CD4-positive, alpha-beta T cell treated with Interferon alpha-2 for 1 hour (primary cell): ENCODE measurements at places on chromosomes 2 and 18.

GRCh38 chr2:105843476-105844374 lies 99.0 kb downstream of the NCK2 start:
- DNase-seq = no peak

DNA sequence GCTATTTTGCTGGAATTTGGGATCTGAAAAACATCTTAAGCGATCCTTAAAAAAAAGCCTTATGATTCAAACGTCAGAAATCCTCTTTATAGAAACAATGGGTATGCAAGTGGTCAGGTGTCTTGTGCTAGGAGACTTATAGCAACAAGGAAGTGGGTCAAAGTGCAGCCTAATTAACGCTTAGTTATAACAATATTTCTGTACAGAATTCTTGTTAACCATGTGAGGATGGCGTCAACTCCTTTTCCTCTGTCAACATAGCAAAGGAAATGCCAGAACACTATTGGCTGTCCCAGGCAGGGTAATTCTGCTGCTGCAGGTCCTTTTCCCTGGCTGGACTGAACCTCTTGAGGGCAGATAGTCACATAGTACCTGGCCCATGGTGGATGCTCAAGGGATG lies 189.4 kb downstream of the MSH2 start:
- DNase-seq = no peak

GRCh38 chr2:64220894-64221617 lies 76.8 kb upstream of the PELI1 start:
- no peak for DNase-seq

GRCh38 chr2:148903979-148904378 lies 29.0 kb downstream of the KIF5C start:
- DNase-seq = no peak

DNA sequence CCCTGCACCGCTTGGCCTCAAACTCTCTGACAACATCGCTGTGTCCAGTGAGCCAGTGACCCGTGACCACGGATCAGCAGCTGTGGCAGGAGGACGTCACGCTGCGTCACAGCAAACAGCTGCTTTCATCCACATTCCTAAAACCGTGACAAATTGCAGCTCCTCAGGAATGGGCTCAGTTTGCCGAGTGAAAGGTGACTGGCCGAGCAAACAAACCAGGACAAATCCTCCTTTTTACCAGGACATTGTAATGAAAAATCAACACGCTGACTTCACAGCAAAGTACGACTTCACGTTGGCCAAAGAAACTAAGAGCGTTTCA lies 57.6 kb downstream of the PXDN start:
- no peak for DNase-seq

- no peak for DNase-seq
These were observed 28.4 kb downstream of the GREB1L start for GRCh38 chr18:21270453-21270852.

GRCh38 chr2:201185863-201186262 lies 2.9 kb downstream of the CASP10 start:
- no peak for DNase-seq

DNA sequence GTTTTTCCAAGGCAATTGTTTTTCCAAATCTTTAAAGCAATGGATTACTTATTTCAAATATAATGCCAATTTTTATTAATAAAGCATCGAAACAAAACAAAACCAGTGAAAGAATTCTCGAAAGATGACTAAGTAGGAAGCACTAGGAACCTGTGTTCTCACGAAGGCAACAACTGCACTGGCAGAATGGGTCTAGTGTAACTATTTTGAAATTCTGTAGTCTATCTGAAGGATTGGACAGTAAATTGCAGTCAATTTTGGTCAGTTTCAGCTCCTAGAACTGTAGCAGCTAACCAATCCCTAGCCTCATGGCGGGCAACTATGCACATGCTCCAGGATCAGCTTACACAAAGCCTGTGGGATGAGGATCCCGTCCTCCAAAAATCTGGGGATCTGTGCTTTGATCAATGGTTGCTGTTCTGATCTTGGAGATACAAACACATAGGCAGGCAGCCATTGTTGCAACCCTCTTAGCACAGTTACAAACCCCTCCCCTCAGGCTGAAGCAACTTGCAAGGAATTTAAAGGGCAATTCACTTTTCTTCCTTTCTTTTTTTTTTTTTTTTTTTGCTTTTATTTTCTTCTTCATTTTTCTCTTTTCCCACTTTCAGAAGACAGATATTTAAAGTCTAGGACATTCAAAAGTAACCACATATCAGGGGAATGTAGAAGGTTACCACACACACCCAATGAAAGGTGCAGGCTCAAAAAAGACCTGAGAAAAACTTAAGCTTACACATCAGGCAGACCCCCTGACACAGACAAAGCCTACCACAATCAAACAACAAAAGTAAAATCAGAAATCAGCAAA lies 147.6 kb downstream of the THADA start:
- DNase-seq = no peak

GRCh38 chr2:191638802-191639172 lies 39.1 kb upstream of the NABP1 start:
- DNase-seq = no peak

- no peak for DNase-seq
These were observed 359.3 kb downstream of the IRS1 start for GRCh38 chr2:226440127-226440918.

GRCh38 chr2:65724752-65725151 lies 292.4 kb upstream of the SPRED2 start:
- no peak for DNase-seq

GRCh38 chr2:81304154-81304830 lies 999.7 kb upstream of the LRRTM1 start:
- DNase-seq = no peak

GRCh38 chr18:6718267-6718666 lies 11.2 kb upstream of the ARHGAP28 start:
- no peak for DNase-seq

- no peak for DNase-seq
These were observed 544 bp downstream of the DNAJC27 start for GRCh38 chr2:24971286-24971535.

GRCh38 chr18:30106356-30106755 lies 936.2 kb downstream of the DSC3 start:
- DNase-seq = no peak

DNA sequence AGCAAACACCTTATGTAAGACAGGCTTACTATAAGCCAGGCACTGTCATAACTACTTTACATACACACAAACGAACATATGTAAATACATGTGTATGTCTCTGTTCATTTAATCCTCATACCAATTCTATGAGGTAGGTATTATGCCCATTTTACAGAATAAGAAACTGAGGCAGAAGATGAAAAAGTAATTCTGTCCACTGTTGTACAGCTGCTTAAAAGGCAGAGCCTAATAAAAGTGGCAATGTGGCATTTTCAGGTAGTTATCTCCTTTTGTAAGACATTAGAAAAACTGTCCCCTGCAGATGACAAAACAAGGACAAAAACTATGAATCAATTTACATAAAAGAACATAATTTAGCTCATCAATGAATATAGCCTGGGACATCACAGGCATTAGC lies 69.9 kb downstream of the PLEKHM3 start:
- no peak for DNase-seq

- DNase-seq = no peak
These were observed 3.8 kb downstream of the FHL2 start for GRCh38 chr2:105394951-105395611.

GRCh38 chr2:120969613-120970355 lies 234.1 kb downstream of the GLI2 start:
- no peak for DNase-seq

DNA sequence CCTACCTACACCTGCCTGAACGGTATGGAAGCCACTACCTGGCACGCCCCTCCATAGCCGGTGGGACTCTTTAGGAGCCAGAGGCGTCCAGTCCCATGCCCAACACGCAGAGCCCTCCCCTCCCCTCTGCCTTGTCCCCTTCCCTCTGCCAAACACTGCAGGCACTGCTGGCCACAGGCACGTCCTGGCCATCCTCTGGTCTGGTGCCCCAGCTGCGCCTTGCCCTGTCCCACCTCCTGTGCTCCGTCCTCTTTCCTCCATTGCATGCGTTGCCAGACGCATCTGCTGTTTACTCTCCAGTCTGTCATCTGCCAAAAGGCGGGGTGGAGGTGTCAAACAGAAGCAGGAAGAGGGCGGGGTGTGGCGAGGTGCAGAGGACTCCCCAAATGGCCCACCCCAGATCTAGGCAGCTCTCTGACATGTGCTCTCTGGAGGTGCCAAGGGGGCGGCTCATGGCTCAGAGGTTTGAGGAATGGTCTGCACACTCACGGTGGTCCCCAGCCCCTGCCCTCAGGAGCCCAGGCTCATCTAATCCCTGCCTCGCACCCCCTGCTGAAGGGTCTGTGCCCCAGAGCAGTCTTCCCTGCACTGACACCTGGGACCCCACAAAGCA lies 45.1 kb downstream of the HS6ST1 start:
- peak; percentile 59 for DNase-seq

GRCh38 chr2:17322461-17322860 lies 195.8 kb downstream of the RAD51AP2 start:
- DNase-seq = no peak

DNA sequence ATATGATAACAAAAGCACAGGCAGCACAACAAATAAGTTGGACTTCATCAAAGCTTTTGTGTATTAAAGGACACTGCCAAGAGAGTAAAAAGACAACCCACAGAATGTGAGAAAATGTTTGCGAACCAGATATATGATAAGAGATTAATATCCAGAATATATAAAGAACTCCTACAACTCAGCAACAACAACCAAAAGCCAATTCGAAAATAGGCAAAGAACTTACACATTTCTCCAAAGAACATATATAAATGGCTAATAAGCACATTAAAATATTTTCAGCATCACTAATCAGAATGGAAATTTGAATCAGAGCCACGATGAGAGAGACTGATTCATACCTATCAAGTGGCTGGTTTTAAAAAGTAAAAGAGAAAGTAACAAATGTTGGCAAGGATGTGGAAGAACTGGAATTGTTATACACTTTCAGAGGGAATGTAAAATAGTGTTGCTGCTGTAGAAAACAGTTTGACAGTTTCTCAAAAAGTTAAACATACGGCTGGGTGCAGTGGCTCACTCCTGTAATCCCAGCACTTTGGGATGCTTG lies 25.2 kb downstream of the EPB41L5 start:
- no peak for DNase-seq

DNA sequence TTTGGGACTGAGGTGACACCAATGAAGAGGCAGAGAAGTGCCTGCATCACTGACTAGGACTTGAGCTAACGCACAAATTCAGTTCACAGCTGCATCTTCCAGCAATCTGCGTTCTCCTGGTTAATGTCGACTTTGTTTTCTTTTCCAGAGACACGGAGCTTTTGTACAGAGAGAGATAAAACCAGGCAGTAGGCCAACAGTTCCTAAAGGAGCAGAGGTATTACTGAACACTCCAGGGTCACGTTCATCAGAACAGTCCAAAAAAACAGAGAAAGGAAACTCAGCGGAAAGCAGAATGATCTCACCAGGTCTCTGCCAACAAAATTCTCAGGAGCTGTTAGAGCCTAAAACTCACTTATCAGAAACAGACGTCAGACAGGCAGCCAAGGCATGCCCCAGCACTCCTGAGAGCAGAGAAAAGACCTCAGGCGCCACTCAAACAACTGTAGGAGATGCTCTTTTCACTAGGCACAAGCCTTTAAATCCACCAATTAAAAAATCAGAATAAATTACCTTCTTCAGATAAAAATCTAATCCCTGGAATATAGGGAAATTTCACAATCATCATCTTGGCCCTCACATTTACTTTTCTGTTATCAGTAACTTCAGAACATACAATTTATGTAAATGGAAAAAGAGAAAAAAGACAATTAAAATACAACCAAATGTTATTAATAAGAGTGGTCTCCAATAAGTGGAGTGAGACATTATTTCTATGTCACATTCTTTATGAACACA lies 95.9 kb upstream of the SPTBN1 start:
- DNase-seq = no peak

- DNase-seq = no peak
These were observed 120.7 kb upstream of the FHL2 start for GRCh38 chr2:105519516-105519915.

- no peak for DNase-seq
These were observed 163.1 kb upstream of the PGAP1 start for GRCh38 chr2:197089655-197090054.

DNA sequence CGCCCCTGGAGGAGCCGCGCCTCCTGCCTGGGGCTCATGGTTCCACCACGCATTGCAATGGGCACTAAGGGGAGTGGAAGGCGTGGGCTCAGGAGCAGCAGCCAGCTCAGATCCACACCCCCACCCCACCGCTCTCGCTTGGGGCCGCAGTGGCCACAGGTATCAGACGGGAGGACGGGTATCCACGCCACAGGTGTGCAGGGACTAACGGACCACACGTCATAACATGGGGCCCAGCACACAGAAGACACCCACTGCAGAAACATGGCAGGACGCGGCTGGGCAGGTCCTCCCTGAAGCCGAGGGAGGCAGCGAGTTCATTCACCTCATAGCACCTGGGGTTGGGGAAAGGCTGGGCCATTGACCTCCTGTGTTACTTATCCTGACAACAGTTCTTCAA lies 13.0 kb downstream of the HDAC4 start:
- no peak for DNase-seq

DNA sequence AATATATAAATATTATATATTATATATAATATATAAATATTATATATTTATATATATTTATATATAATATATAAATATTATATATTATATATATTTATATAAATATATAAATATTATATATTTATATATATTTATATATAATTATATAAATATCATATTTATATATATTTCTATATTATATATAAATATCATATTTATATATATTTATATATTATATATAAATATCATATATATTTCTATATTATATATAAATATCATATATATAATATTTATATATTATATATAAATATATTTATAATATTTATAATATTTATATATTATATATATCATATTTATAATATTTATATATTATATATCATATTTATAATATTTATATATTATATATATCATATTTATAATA lies 321.4 kb downstream of the CDH2 start:
- no peak for DNase-seq

GRCh38 chr18:36411745-36412168 lies 114.2 kb downstream of the FHOD3 start:
- DNase-seq = no peak

- DNase-seq = no peak
These were observed 146.1 kb downstream of the ERBB4 start for GRCh38 chr2:212392544-212392943.

DNA sequence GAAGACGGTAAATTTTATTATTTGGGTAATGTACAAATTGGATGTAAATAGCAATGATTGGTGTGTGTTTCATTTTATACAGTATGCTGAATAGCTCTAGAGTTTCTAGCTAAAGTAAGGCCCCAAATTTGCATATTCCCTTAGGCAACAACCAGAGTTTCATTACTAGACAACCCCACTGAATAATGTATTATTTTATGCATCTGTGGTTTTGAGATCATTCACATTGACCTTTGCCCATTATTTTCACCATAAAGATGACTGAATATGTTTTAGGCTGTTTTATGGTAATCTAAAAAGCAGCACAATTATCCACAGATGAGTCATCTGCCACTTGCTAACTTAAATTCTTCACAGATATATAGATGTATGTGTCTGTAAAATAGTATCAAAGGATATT lies 44.5 kb upstream of the C2orf74 start:
- no peak for DNase-seq

GRCh38 chr2:29528891-29529520 lies 392.4 kb downstream of the ALK start:
- DNase-seq = no peak

- DNase-seq = no peak
These were observed 32.6 kb upstream of the KCMF1 start for GRCh38 chr2:84938194-84938879.

GRCh38 chr2:226674123-226674522 lies 125.5 kb downstream of the IRS1 start:
- no peak for DNase-seq

- peak; percentile 72 for DNase-seq
These were observed 42.1 kb upstream of the GALR1 start for GRCh38 chr18:77207540-77207939.
